Ammon's horn (tissue), 1 donor: ENCODE measurements at places on chromosomes 2 and 18.

DNA sequence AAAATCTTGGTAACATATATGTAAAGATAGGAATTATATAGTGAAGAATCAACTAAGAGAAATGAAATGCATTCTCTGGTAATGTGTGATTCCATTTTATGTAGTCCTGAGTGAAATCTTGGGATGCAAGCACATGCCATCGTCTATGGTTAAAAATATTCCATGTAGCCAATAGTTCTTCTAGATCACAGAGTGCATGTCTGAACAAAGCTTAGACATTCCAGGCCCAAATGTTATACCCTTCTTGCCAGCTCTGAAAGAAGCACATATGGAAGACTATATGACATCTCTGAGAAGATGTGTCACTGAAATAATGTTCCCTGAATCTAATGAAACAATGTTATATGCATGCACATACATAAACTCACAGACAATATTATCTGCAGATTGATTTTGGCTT is 92.3 kb upstream of the TFPI start:
- DNase-seq: no peak

DNA sequence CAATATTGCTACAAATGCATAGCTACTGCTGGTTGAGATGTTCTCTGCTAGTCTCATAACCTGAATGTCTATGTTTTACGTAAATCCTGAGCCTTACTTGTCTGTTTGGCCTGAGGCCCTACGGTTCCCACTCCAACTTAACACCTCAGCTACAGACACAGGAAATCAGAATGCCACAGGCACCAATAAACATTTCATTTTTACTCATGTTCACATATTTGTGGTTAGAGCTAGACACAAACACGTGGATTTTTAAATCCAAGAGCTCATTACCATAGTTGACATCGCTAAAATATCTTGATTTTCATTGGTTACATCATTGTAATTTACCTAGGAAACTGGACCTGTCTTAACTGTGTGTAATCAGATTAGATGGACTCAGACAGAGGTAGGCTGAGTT is 263.8 kb upstream of the CDH19 start:
- DNase-seq: no peak

DNA sequence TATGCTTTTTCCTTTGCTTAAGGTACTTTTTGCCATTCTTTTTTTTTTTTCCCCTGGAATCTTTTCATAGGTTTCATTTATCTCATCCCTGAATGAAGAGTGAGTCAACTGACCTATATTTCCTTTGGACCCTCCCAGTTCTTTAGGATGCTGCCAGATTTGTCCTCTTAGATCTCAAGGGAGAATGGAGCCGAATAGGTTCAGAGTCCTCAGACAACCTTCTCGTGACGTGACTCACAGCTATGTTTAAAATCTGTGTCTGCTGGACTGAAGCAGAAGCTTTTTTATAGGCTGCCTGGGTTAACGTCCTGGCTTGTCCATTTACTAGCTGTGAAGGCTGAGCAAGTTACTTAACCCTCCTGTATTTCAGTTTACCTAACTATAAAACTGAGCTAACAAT is 358.6 kb downstream of the DLGAP1 start:
- DNase-seq: no peak

DNA sequence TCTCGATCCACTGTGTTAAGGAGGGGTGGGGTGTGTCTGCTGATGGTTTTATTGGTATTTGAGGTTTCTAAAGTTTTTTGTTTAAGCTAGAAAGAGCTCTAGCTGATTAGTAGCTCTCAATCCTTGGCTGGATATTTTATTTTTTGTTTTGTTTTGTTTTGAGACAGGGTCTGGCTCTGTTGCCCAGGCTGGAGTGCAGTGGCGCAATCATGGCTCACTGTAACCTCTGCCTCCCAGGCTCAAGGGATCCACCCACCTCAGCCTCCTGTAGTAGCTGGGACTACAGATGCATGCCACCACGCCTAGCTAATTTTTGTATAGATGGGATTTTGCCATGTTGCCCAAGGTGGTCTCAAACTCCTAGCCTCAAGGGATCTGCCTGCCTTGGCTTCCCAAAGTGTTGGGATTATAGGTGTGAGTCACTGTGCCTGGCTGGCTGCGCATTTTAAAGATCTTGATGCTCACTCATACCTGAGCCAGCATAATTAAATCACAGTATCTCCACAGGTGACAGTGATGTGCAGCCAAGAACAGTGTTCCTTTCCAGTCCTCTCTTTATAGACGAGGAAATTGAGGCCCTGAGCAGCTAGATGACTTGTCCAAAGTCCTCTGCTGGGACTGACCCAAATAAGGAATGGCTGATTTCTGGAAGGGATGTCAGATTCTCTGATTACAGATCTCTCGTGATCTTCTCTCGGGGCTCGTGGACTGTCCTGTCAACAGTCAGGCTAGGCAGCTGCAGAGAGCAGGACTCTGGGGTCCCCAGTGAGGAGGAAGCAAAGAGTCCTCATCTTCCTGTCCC is 44.5 kb downstream of the SPTBN1 start:
- DNase-seq: no peak

- DNase-seq: no peak
Observed at GRCh38 chr2:186822323-186822722, 26.6 kb downstream of the ZSWIM2 start.

GRCh38 chr2:146874260-146874658 is 970.6 kb upstream of the ACVR2A start:
- DNase-seq: no peak

DNA sequence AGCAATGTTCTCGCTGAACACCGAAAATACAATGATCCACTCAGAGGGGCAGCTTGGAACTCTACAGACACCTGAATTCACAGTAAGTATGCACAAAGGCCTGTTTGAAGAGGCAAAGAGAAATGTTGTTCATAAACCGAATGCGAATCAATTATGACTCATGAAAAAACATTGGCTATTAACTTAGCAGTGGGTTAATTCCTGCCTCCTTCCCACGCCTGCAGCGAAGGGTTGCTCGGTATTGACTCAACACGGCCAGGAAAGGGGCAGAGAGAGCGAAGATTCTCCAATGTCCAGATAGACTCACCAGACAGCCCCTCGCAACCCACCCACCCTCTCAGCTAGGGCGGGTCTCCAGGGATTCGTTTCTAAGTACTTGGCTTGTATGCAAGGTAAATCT is 9.4 kb downstream of the CRACDL start:
- no peak for DNase-seq
